ENCODE measurements at places on chromosomes 7 and 10.

- no peak for DNase-seq
Observed at GRCh38 chr7:20834656-20835055, 48.0 kb upstream of the SP8 start.

DNA sequence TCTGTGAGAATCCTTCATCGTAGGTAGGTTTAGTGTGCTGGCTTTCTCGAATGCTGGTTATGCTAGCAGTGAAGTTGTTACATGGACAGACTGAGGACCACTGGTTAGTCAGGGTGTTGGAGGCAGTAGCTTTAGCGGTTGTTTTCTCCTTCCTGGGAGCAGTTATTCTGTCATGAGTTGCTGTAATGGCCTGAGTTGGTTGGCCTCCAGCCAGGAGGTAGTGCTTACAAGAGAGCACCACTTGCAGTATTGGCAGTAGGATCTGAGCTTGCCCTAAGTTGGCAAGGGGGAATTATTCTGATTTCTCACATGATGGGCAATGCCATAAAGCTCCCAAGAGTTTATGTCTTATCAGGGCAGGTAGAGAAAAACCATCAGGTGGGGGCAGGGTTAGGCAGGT, 58.0 kb downstream of the IPMK start:
- DNase-seq = peak; percentile 47

GRCh38 chr10:110017052-110017451, 9.3 kb downstream of the ADD3 start:
- DNase-seq = no peak

DNA sequence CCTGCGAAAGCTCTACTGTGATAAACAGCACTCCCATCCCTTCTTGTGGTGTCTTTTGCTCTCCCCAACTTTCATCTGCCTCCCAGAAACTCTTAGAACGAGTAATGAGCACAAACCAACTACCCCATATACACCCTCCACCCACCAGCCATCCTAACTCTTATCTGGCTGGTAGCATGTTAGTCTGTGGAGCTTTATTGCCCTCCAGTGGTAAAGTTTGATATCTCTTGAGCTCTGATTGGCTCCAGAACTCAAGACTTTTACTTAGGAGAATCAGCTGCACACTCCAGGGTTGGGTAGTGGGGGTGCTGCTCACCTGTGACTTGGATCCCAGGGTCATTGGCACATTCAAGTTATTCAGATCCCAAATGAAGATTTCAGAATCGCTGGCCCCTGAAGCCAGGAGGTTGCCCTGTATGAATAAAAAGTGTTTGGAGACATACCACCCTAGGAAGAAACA, 10.9 kb downstream of the SEC31B start:
- DNase-seq = no peak

GRCh38 chr7:143148651-143149050, 16.8 kb downstream of the PIP start:
- DNase-seq = no peak

DNA sequence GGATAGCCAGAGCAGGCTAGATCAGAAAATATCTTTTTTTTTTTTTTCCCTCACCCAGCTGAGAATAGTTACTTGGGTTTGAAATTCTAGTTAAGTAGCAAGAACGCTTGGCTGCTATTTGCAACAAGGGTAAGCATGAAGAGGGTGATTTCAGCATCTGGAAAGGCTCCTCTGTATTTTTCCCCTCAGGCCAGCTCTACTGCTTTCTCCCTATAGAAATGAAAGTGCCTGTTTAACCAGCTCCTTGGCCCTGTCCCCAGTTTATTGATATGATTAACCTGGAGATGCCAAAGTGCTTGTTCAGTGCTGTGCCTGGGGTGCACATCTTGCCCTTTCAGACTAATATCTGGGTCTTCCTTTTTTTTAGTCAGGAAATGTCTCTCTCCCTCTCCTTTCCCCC, 37.1 kb downstream of the AP3M1 start:
- DNase-seq = no peak

DNA sequence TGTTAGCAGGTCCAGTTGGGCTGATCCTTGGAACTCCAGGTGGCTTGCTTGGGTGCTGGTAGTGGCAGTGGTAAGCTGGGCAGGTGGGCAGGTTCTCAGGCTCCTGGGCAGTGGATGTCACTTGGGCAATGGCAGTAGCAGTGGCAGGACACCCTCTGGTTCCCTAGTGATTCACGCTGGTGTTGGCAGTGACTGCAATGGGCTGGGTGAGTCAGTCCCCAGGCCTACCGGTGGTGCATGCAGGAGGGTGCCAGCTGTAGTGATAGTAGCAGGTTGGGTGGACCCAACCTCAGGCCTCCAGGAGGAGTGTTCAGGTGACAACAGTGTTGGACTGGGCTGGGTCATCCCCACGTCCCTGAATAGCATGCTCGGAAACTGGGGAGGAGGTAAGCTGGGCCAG, 189.2 kb downstream of the ZEB1 start:
- DNase-seq = no peak

DNA sequence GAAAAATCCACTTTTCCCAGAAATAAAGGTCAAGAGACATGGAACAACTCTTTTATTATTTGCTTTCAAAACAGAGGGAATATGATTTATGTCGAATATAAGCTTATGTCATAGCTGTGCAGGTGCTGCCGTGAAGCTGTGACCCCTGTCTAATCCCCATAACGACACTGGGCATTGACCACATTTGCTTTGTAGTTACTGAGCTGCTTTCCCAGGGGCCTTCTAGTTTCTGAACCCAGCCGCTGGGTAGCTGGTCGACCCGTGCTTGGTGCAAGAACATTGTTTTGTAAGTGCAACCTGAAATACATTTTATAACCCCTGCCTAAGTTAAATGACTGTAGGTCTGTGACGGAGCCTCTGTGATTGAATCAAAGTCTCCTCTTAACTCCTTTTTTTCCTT, 144.9 kb upstream of the HDAC9 start:
- DNase-seq = no peak

- no peak for DNase-seq
Observed at GRCh38 chr10:71621231-71622153, 98.1 kb downstream of the C10orf105 start.

DNA sequence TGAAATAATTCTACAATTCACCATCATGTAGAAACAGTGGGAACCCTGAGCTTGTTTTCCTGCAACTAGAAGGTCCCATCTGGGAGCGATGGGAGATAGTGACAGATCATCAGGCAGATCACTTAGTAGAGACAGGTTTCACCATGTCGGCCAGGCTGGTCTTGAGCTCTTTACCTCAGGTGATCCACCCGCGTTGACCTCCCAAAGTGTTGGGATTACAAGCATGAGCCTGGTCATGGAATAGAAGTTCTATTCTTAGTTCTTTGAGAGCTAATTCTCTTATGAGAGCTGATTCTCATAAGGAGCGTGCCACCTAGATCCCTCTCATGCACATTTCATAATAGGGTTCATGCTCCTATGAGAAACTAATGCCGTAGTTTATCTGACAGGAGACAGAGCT, 778.0 kb upstream of the AUTS2 start:
- DNase-seq = no peak

- DNase-seq = no peak
Observed at GRCh38 chr10:48836605-48837004, 103.0 kb downstream of the LRRC18 start.

- no peak for DNase-seq
Observed at GRCh38 chr10:11687779-11688447, 54.3 kb upstream of the ECHDC3 start.

DNA sequence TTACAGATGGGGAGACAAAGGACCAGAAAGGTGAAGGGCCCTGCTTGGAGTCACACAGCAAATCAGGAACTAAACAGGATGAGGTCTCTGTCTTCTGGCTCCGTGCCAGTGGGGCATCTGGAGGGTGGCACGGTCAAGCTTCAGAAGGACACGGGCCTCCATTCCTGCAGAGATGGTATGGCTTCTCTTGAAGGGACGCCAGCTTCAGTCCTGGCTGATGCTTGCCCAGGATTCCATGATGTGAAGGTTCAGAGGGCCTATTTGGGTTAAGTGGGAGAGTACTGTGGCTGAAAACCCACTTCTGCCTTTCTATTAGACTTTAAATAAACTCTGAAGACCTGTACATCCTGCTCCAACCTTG, 6.1 kb downstream of the RAMP3 start:
- no peak for DNase-seq

GRCh38 chr7:36040679-36041078, 112.4 kb upstream of the EEPD1 start:
- DNase-seq = no peak

DNA sequence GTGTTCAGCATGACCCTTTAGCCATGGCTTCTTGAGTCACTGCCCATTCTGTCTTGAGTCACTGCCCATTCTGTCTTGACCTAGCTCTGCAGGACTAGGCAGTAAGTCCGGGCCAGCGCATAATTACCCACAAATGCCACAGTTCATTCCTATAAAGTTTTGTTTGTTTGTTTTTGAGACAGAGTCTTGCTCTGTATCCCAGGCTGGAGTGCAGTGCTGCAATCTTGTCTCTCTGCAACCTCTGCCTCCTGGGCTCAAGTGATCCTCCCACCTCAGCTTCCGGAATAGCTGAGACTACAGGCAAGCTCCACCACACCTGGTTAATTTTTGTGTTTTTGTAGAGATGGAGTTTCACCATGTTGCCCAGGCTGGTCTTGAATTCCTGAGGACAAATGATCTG, 32.7 kb upstream of the TARP start:
- DNase-seq = no peak

DNA sequence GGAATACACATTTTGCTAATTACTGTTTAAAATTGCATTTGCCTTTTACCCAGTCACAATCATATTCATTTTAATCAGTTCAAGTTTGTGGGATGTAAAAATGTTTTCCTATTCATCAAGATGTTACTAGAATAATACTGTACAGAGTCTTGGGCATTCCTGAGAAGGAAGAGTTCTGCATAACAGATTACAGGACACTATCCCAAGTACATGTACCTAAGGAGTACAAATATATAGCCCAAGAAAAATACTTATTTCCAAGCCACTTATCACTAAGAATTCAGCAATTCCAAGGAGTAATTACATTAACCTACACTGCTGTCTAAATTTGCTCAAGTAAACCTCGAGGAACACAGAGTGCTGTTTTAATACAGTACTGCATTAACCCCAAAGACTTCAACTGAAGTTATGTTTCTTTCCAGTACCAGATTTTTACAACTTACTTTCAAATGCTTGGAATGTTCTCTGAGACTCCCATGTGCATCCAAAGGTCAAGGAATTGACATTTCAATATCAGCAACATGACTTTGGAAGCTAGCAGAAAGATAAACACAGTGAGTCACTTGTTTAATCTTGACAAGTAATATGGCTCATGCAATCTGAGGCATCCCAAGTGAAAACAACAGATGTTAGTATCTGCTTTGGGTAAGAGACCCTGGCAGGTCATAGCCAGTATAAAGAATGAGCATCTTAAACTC, 125.4 kb upstream of the BET1 start:
- DNase-seq = no peak

DNA sequence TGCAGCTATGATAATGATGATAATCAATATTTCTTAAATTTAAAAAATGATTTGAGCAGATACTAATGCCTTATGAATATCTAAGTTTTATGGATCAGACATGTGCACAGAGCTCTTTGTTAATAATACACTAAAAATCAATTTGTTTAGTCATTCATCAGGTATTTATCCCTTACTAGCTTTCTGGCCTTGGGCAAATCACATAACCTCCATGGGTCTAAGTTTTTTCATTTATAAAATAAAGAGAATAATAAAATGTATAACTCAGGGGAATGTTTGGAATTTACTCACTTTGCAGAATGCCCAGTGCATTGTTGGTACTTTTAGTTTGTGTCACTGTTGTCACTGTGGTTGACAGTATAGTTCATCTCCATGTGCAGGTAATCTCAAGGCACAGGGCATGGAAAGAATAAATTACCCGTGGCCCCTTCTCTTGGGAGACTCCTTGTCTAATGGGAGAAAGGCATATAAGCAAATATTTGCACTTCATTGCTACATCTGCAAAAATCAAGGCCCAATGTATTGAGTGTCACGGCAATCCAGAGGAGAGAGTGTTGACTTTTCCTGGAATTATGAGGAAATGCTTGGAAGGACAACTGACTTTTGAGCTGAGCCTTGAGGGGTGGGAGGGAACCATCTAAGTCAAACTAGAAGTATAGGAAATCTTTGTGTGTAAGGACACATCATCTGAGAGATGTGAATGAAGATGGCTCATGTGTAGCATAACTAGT, 64.7 kb upstream of the CTTNBP2 start:
- DNase-seq = no peak

GRCh38 chr7:45026013-45026412, 26.0 kb downstream of the CCM2 start:
- DNase-seq = no peak

DNA sequence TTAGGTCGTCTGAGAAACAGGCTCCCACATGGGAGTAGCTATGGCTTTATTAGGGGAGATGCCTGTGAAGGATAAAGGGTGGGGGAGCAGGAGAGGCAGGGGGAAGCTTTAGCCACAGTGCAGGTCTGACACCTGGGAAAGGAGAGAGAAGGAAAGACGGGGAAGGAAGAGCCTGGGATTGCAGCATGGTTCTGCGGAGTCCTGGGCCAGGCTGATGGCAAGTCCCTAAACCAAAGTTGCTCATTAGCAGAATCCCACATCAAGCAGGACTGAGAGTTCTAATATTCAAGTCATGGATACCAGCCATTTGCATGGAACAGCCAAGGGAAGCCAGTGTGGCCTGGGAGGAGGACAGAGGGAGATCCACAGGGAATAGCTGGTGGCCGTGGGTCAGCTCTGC, 414.8 kb downstream of the RPS24 start:
- DNase-seq = no peak

- peak; percentile 96 for DNase-seq
Observed at GRCh38 chr10:6202684-6203330, at the start of gene PFKFB3. PFKFB3 (plus strand) TSS chr10:6202932; CDS start chr10:6203261, 329 bp downstream.

DNA sequence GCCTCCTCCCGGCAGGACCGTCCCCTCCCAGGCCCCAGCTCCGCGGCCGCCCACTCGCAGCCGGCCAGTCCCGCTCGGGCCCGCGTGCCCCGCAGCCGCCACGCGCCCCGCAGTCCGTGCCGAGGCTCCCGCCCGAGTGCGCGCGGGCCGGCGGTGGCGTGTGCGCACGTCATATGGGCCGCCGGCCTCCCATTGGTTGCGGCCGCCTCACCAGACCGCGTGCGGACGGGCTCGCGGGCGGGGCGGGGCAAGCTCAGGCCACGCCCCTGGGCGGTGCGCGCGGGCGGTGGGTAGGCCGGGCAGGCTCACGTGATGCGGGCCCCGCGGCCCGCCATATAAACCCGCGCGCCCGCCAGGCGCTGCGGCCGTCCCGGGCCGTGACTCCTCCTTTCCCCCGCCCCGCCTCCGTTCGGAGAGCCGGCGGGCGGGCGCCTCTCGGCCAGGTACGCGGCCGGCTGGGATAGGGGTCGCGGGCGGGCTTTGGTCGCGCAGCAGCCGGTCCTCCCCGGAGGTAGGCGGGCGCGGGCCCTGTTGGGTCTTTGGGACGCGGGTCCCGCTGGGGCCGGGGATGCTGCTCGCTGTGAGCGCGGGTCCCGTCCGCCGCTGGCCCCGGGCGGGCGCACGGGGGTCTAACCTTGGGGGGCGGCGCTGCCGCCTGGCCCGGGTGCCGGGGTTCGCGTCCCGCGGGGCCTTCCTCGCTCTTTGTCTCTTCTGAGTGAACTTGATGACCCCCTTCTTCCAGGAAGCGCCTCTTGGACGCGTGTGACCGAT, at the start of gene INSIG1:
INSIG1 (plus strand) TSS at position 362 of the 771 bp plus-strand sequence; CDS start at position 770, 408 bp downstream.
- peak; percentile 91 for DNase-seq

DNA sequence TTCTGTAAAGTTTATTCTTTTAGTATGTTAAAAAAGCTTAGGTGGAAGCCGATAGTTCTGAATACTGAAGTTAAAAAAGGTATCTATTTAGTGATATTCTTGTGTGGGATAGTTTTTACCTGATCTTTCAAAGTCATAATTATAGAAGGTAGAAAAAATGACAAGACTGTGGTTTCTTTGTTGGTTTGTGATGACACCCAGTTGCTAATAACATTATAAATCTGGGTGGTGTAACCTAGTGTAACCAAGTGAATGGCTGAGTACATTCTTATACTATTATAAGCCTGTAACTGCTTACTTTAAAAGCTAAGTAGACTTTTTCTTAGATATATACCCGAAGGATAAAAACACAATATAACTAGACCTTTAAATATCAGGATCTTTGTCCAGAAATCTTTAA, 2.3 kb downstream of the CDK13 start:
- DNase-seq = no peak
